Activated T-helper 1 cell treated with anti-CD3 and anti-CD28 coated beads, Interleukin-12 subunit alpha, Interleukin-12 subunit beta, Interleukin-2, Interleukin-4 antibody, amounts not matched to agents 30 ng/mL and 10 ng/mL and 1 ng/mL, durations not matched to agents 14 hours and 24 hours and 36 hours (primary cell): ENCODE measurements at places on chromosomes 5 and 9. TPM values are rescaled to one million over a fixed set of nuclear protein-coding genes. Genes with fewer than 3 reads are reported as not detected.

GRCh38 chr9:26260238-26260637 is 582.0 kb upstream of the TUSC1 start:
- no peak for DNase-seq

- DNase-seq, result no peak
These were observed 23.6 kb upstream of the TEK start for GRCh38 chr9:27085456-27085855.

DNA sequence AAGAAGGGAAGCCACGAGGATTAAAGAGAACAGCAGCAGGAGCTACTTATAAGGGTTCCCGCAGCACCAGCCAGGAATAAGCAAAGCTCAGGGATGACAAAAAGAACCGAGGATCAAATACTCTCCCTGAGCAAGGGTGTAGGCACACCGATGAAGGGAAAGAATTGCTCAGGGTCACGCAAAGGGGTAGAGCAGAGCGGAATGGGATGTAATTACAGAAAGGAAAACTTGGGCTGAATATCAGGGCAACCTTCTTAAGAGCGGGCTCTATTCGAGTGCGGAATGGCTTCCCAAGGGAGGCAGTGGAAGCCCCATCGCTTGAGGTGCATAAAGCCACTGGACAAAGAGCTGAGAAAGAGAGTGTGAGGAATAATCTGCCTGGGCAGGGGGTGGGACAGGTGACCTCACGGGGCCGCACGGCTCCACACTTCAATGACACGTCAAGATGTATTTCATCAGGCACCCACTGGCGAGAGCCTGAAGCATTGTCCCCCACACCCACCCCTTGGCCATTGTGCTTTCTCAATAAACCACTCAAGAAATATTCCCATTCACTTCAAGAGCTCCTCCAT is 162.2 kb downstream of the EBF1 start:
- no peak for DNase-seq

DNA sequence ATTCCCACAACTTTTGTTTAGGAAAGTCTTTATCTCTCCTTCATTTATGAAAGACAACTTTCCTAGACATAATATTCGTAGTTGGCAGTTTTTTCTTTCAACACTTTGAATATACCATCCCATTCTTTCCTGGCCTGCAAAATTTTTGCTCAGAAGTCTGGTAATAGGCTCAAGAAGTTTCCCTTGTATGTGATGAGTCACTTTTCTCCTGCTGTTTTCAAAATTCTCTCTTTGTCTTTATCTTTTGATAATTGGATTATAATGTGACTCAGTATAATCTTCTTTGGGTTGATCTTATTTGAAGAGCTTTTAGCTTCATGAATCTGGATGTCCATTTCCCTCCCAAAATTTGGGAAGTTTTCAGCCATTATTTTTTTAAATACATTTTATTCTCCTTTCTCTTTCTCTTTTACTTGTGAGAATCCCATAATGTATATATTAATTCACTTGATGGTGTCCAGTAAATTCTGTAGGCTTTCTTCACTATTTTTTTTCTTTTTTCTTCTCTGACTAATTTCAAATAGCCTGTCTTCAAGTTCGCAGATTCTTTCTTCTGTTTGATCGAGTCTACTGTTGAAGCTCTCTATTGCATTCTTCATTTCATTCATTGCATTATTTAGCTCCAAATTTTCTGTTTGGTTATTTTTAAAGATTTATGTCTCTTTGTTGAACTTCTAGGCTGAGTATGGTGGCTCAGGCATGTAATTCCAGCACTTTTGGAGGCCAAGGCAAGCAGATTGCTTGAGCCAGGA is 37.3 kb upstream of the CKS2 start:
- DNase-seq, result no peak

Gene PHF24
- total RNA-seq, result 0.08 and 0.12 TPM in 2 replicates

Gene SLCO4C1
- total RNA-seq, result 0.22 and 0.26 TPM in 2 replicates

DNA sequence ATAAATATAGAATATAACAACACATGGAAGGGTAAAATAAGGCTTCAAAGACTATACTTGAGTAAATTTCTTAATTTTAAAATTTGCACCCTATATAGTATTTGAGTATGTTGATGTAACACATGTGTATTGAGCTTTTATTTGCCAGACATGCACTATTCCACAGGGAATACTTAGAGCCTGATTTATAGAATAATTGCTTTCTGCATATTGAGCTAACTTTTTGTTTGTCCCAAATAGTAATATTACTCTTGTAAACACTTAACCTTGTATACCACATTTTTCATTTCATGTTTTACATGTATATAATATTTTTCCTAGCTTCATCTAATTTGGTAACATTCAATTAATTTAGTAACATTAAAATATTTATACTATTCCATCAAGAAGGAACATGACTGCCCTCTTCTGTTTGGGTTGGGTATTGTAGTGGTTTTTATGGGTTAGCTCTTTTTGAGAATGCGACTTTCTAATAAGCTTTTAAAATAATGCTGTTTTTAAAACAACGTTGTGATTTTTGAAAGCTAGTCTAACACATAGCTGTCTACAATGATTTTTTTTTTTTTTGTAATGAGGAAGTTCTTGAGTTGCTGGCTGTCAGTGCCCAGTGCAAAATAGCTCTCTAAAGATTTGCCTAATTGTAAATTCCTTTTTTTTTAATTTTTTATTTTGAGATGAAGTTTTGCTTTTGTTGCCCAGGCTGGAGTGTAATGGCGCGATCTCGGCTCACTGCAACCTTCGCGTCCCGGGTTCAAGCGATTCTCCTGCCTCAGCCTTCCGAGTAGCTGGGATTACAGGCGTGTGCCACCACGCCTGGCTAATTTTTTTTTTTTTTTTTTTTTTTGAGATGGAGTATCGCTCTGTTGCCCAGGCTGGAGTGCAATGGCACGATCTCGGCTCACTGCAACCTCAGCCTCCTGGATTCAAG is 4.8 kb downstream of the SUB1 start:
- DNase-seq, result no peak

Gene PDGFRB
- total RNA-seq, result 0.76 and 1.0 TPM in 2 replicates

Gene PCDHGA9
- 0.21 and 0.39 TPM in 2 replicates for total RNA-seq

Gene GRIA1
- not detected in 2 replicates for total RNA-seq

- no peak for DNase-seq
These were observed 40.3 kb upstream of the NAA35 start for GRCh38 chr9:85900504-85901201.

DNA sequence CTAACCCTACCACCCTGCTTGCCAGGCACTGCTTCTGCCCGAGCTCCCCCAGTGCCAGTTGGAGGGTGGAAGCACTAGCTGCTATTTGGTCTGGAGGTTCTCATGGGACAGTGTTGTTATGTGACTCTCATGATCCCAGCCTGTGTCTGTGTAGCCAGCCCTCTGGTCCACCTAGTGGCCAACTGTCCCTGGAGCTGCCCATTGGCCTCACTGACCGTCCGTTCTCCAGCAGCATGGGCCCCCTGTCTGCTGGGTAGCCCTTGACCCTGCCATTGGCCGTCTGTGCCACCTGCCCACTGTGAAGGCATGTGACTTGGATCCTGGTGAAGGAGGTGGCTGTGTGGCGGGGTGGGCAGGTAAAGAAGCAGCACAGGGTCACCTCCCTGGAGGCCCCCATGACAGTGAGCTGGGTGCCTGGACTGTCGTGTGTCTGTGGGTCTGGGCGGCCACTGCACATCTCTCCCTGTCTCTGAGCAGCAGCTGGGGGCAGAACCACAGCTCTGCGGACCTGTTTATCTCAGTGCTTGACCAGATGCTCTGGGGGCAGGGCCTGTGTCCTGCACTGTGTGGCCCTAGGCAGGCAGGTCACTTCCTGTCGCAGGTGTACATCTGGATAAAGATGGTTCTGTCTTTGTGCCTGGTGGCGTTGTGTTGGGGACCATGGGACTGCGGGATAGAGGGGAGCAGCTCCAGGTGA is 11.4 kb downstream of the PHF2 start:
- DNase-seq, result no peak
